ENCODE measurements at places on chromosomes 3 and 15.

- DNase-seq: no peak
Observed at GRCh38 chr3:32405155-32405554, 13.5 kb downstream of the CMTM7 start.

DNA sequence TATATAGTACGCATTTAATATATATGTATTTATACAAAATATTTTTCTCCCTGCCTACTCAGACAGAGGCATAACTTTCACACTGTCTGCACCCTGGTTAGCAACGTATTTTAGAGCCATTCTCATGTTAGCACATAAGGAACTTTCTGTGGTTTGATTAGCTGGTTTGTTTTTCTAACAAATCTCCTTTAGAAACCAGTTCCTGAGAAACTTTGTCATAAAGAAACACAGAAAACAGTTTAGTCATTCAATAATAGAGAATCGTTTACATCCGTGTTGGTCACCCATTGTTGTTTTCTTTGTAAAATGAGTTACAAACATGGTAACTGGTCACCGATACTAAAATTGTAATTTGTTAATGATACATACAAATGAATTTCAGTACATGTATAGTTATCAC, 5.9 kb upstream of the NGRN start:
- no peak for DNase-seq

DNA sequence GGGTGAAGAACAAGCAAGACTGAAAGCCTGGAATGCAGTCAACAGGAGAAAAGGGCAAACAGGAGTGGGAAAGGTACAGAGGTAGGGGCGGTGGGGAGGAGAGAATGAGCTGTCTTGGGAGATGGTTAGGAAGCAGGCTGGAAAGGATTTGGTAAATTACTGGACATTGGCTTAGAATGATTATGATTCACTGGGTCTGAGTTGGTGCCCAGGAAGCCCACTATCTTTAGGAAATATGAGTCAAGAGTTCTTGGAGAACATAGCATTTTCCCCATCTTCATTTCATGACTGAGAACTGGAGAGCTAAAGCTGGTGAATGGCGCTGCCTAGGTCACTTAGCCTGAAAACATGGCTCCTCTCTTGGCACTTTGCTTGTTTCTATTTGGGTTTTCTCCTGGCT, 74.7 kb upstream of the C3orf80 start:
- DNase-seq: no peak

DNA sequence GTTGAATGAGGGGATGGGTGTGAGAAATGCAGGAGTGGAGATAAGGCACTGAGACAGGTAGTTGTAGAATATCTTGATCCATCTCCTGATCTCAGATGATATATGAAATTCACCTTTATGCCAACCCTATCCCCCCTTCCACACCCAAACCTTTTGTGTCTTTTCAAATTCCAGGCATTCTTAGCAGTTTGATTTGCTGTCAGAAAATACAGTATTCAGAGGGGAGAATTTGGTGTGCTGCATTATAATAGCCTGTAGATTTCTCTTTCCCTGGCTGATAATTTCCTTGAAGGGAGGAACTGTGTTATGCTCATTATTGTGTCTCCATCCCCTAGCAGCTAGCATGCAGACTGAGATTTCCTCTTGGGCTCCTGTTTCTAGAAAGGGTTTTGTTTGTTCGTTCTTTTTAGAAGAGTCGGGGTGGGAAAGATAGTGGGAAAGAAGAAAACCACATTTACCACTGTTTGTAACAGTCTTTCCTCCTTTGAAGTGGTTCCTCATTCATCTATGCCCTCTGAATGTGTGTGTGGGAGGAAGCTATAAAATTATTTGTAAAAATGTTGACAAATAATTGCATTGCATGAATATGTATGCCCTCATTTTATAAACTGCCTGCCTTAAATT, 373.4 kb downstream of the DIPK2A start:
- DNase-seq: no peak

DNA sequence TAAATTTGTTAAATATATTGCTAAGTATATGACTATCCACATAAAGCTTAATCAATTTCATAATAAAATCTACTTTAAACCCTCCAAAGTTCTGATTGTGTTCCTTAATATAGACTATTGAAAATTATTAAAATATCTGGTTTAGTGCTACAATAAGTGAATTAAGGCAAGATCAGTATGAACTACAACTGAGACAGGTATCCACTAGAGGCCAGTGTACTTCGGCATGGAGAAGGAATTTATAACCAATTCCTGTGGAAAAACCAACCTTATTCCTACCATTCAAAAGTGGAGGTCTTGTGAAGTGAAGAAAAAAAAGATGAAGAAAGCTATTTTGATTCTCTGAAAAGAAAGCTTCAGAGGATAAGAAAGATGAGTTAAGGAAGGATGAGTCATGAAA, 237.7 kb downstream of the SUCLG2 start:
- DNase-seq: no peak

GRCh38 chr15:85178308-85178707, 196.7 kb downstream of the PDE8A start:
- DNase-seq: no peak

Data from effector memory CD4-positive, alpha-beta T cell (primary cell).